ENCODE measurements at places on chromosomes 6 and 20. TPM values are rescaled to one million over a fixed set of nuclear protein-coding genes. Genes with fewer than 3 reads are reported as not detected.

Gene OOEP
- not detected for total RNA-seq

Gene CPNE1
- total RNA-seq = 159 TPM

- DNase-seq = no peak
Observed at GRCh38 chr20:57809661-57810172, 99.9 kb upstream of the PMEPA1 start.

DNA sequence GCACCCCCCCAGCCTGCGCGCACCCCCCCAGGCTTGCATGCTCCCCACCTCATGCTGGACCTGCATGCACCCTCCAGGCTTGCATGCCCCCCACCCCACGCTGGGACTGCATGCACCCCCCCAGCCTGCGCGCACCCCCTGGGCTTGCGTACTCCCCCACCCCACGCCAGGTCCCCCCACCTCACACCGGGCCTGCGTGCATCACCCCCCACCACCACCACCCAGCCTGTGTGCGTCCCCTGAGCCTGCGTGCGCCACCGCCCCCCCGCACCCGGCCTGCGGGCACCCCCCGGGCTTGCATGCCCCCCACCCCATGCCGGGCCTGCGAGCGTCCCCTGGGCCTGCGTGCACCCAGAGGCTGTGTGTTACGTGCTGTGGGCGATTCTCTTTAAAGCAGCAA, 61.0 kb upstream of the SLCO4A1 start:
- DNase-seq = no peak

- DNase-seq = no peak
Observed at GRCh38 chr6:55277646-55278045, 49.6 kb upstream of the GFRAL start.

DNA sequence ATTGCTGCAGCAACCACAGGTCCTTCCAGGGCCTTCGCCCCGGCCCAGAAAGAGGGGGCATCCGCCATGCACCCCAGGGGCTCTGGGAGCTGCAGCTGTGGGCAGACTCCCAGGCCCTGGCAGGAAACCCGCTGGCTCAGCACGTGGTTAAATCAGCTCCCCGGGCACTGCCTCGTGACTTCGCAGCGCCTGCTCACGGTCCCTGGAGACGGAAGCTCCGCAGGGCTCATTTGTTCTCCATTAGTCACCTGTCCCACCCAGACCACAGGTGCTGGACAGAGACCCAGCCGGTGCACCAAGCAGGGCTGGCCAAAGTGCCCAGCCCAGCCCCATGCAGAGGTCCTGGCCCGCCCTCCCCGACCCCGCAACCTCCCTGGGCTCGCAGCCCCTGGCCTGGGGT, 14.7 kb downstream of the KCNQ2 start:
- no peak for DNase-seq

- peak; percentile 70 for DNase-seq
Observed at GRCh38 chr6:139540276-139540675, 165.8 kb upstream of the CITED2 start.

DNA sequence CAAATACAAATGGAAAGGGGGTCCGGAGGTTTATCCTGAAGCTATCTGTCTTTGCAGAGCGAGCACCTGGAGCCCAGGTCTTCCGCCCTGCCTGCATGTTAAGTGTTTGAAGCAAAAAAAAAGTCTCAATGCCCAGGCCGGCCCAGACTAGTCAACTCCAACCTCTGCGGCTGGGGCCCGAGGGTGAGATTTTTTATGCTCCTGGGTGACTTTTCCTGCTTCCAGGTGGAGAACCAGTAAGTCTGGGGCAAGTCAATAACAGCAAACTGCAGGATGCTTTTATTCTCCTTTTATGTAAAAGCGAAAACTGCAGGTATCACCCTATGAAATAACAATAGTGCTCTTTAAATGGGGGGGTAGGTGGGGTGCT, 2.0 kb upstream of the ZBP1 start:
- no peak for DNase-seq

DNA sequence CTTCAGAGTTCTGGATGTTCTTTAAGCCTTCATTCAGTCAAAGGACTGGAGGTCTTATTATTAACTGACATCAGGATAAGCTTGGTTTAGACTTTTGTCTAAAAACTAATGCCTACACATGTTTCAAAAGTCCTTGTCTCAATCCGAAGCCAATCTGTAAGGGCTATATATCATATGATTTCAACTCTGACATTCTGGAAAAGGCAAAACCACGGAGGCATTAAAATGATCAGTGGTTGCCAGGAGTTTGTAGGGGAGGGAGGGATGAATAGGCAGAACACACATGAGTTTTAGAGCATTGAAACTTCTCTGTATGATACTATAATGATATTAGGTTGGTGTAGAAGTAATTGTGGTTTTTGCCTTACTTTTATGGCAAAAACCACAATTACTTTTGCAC, 1285.8 kb upstream of the CITED2 start:
- no peak for DNase-seq

- no peak for DNase-seq
Observed at GRCh38 chr20:61308477-61308774, 56.4 kb downstream of the CDH4 start.

DNA sequence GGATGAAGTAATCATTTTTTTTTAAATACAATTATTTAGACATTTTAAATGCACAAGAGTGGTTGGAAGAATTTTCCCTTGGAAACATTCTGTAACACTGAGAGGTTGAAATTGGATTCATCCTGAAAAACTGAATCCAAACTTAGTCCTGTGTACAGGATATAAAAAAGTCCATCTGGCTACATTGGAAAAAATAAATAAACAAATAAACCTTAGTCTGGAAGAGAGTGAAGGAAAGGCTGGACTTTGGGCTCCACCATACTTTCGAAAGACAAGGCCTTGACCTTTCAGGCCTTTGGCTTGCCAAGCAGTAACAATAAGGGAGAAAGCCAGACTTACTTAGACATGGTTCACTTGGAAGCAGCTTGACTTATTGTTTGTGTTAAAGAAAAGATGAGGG, 664.3 kb downstream of the TENT5A start:
- DNase-seq = no peak

- no peak for DNase-seq
Observed at GRCh38 chr6:82921258-82921657, 144.4 kb downstream of the UBE3D start.

DNA sequence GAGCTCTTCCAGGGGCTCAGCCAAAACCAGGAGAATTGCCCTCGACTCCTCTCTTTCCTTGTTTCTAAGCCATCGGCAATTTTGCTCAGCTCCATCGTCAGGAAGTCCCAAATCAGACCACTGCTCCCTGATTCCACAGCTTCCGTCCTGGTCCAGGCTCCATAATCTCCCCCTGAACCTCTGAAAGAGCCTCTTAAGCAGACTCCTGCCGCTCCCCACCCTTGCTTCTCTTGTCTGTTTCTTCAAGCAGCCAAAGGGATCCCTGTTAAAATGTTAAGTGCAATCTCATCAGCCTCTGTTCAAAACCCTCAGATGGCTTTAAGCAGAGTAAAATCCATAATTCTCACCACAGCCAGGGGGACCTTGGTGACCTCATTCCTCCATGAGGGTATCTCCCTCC, 244.7 kb upstream of the SPTLC3 start:
- no peak for DNase-seq

Data from dermis blood vessel endothelial cell (primary cell).